ENCODE measurements at places on chromosomes 2 and 18. TPM values are rescaled to one million over a fixed set of nuclear protein-coding genes. Genes with fewer than 3 reads are reported as not detected.

SIX2 gene
- total RNA-seq = 0.14 TPM

RAB6D gene
- total RNA-seq = not detected

PDE11A gene
- 0.27 TPM for total RNA-seq

RNMT gene
- 28.9 TPM for total RNA-seq

NYAP2 gene
- not detected for total RNA-seq

RNU2-63P gene
- total RNA-seq = under 0.01 TPM

MTCL1 gene
- 27.1 TPM for total RNA-seq

STAT4 gene
- 0.07 TPM for total RNA-seq

PSTPIP2 gene
- 4.7 TPM for total RNA-seq

PECR gene
- 6.5 TPM for total RNA-seq

VIL1 gene
- not detected for total RNA-seq

GPR75 gene
- total RNA-seq = 4.9 TPM

C2orf92 gene
- total RNA-seq = 3.5 TPM

SPATA3 gene
- not detected for total RNA-seq

TP53I3 gene
- 51.3 TPM for total RNA-seq

COLEC12 gene
- 30.2 TPM for total RNA-seq

ESPNL gene
- under 0.01 TPM for total RNA-seq

TDRD15 gene
- total RNA-seq = under 0.01 TPM

Measured in thoracic aorta endothelial cell (primary cell).